ENCODE measurements at places on chromosomes 6 and 20. TPM values are rescaled to one million over a fixed set of nuclear protein-coding genes. Genes with fewer than 3 reads are reported as not detected.

The SLC35F1 gene
- not detected for total RNA-seq

The FNDC11 gene
- total RNA-seq = not detected

The INSM1 gene
- total RNA-seq = 1.2 TPM

The SRSF3 gene
- total RNA-seq = 518 TPM

The HCK gene
- total RNA-seq = not detected

The MYB gene
- total RNA-seq = 7.4 TPM

The HDGFL1 gene
- not detected for total RNA-seq

The OR12D3 gene
- not detected for total RNA-seq

The ZC2HC1B gene
- not detected for total RNA-seq

The SYNDIG1 gene
- not detected for total RNA-seq

The TSHZ2 gene
- 11.9 TPM for total RNA-seq

The PCK1 gene
- total RNA-seq = not detected

The ZNF391 gene
- 6.6 TPM for total RNA-seq

The HLA-DRB1 gene
- not detected for total RNA-seq

Measured in M059J (cell line).